ENCODE measurements at places on chromosomes 7 and 10.

- no peak for DNase-seq
Measured at GRCh38 chr7:150733482-150734095, 3.6 kb upstream of the GIMAP5 start.

GRCh38 chr7:44391171-44391570 is 65.8 kb upstream of the CAMK2B start:
- no peak for DNase-seq

GRCh38 chr10:117492504-117492903 is 50.0 kb upstream of the EMX2 start:
- no peak for DNase-seq

- no peak for DNase-seq
Measured at GRCh38 chr7:158646766-158647474, 57.7 kb downstream of the NCAPG2 start.

- DNase-seq = no peak
Measured at GRCh38 chr10:96982149-96982930, 150.2 kb downstream of the LCOR start.

- DNase-seq = no peak
Measured at GRCh38 chr10:81019029-81019890, 481.6 kb downstream of the SH2D4B start.

- DNase-seq = no peak
Measured at GRCh38 chr10:128050121-128050516, 76.1 kb downstream of the MKI67 start.

DNA sequence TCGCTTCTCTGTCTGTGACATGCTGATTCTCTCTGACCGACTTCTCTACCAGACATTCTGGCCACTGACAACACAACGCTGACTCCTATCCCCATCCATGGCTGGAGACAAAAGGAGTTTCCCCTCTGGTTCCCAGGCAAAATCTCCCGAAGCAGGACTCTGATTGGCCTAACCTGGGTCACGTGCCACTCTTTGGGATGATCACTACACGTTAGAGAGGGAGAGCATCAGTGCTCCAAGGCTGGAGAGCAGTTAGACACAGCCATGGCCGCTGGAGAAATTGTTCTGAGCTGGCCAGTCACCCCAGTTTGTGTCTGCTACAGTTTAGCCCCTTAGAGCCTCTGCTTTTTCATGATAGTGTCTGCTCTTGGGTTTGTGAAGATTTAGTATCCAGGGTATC is 38.9 kb downstream of the ADAMTS14 start:
- DNase-seq = no peak

- peak; percentile 74 for DNase-seq
Measured at GRCh38 chr10:87818505-87819288, 671 bp upstream of the ATAD1 start.

DNA sequence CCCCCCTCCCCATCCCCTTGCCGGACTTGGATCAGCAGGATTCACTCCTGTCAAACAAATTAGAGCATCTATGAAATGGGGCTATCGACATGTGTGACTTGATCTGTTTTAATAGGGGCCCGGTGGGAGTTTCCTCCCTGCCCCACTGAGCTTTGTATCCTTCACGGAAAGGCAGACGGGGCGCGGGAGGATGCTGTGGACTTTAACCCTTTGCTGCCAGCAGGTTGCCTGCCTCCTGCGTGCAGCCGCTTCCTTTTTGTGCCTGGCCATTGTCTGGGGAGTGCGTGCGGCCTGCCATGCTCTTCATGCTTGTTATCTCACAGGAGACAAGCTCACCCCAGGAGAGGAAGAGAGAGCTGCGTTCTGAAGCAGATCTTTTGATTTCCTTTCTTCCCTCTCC is 512.8 kb upstream of the GALNT17 start:
- no peak for DNase-seq

DNA sequence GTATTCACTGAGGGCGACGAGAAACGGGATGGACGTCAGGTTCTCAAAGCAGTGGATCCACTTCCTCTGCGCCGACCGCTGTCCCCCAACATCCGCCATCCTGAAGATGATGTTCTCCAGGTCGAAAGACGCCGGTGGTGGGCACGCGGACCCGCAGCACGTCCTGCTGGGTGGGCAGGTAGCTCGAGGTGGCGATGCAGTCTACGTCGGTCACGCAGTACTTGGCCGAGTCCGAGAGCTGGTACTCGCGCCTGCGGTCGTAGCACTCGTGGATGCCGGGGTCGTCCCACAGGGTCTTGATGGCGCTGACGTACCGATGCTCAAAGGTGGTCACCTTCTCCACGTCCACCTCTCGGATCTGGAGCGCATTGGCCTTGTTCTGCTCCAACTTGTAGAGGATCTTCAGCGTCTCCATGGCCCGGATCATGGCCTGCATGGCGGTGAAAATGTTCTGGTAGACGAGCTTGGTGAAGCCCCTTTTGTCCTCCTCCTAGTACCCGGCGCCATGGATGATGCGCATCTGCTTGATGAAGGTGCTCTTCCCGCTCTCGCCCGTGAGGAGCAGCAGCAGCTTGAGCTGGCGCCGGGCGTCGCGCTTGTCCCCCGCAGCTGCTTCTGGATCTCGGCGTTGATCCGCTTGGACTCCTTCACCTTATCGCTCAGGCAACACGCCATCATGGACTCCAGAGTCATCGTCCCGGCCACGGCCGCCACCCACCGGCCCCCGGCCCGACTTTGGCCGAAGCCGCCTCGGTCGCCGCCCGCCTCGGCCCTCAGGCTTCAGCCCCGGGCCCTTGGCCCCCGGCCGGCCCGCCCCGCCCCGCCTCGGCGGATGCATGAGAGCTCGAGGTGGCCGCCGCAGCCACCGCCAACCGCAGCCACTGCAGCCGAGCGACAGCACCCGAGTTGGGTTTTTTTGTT is 122.9 kb upstream of the KCTD7 start:
- DNase-seq = no peak

DNA sequence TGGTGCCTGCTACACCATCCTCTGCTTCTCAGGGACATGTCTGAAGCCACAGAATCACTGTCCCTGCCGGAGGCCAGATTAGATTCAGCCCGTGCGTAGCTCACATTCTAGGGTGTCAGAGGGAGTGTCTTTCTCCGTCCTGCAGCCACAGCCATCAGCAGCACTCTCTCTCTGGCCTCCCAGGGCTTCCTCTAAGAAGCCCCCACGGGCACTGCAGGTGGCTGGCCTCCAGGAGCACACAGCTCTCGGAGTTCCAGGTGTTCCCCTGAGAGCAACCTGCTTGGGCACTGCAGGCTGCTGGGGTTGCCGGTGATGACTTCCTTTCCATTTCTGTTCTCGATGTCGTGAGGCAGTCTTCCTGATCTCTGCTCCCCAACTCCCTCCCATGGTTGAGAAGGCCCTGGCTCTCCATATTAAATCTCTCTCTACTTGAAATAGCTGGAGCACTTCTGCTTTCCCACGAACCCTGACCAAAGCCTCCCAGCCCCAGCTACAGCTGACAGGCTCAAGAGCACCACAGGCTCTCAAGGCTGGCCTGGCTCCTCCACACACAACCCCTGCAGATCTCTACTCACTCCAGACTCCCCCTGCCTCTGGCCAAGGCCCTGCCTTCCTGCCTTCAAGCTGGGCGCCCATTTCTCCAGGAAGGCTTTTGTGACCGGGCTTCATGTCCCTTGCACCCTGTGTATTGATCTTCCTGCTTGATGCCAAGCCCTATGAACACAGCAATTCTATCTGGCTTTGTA is 49.0 kb upstream of the TMEM72 start:
- DNase-seq = no peak

GRCh38 chr7:3267966-3268690 is 32.9 kb upstream of the SDK1 start:
- no peak for DNase-seq

- DNase-seq = no peak
Measured at GRCh38 chr7:75646571-75647102, 92.1 kb downstream of the HIP1 start.

DNA sequence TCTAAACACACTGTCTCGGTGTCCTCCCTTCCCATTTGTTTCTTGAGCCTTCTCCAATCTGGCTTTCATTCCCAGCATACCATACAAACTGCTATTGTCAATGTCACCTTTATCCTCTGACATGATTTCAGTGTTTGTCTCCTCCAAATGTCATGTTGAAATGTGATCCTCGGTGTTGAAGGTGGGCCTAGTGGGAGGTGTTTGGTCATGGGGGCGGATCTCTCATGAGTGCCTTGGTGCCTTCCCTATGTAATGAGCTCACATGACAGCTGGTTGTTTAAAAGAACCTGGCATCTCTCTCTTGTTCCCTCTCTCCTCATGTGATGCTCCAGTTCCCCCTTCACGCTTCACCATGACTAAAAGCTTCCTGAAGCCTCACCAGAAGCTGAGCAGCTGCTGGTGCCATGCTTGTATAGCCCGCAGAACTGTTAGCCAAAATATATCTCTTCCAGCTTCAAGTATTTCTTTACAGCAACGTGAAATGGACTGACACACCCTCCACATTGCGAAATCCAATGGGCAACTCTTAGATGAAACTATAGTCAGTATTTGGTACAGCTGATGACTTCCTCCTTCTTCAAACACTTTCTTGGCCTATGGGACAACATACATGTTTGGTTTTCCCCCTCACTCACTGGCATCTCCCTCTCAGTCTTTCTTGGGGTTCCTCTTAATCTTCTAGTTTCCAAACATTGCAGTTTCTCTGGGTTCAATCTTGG is 27.8 kb downstream of the RNLS start:
- no peak for DNase-seq

DNA sequence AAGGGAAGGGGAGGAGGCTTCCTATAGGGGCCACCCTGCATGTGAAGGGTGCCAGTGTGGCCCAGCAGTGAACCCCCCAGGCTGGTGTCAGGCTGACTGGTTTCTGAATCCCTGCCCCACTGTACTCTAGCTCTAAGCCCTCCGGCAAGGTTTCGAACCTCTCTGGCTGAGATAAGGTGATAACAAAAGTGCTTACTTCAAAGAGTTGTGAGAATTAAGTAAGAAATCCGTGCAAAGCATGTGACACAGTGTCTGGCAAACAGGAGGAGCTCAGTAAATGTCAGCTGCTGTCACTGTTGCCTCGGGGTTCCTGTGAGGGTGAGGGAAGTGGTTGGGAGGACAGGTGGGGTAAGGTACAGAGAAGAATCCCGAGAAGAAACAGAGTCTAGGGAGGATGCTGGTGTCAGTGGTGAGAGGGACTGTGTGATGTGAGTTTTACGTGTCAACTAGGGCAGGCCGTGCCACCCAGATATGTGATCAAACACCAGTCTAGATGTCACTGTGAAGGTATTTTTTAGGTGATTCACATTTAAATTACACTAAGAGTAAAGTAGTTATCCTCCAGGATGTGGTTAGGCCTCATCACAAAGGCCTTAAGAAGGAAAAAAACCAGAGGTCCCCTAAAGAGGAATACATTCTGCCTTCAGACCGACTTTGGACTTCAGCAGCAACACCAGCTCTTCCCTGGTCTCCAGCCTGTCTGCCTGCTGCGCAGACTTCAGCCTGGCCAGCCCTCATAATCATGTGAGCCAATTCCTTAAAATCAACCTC is 64.4 kb downstream of the BPGM start:
- DNase-seq = no peak

DNA sequence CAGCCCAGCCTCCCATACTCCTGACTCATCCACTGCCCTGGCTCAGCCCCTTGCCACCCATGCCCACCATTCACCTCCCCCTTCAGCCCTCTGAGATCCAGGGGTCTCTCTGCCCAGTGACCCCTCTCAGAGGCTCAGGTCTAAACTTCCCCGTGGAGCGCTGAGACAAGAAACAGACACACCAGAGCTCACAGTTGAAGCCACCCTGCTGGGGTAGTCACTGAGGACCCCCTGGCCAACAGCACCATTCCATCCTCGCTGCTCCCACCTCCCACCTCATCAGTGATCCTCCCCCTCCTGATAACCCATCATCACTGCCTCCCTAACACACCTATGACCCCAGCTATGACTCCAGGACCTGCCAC is 100.7 kb downstream of the GRID1 start:
- no peak for DNase-seq

- DNase-seq = no peak
Measured at GRCh38 chr10:124420254-124420653, 1.5 kb upstream of the OAT start.

- no peak for DNase-seq
Measured at GRCh38 chr7:142338633-142339501, 81.0 kb upstream of the PRSS58 start.

GRCh38 chr10:69952069-69952800 is 100.4 kb upstream of the MACROH2A2 start:
- peak; percentile 47 for DNase-seq

DNA sequence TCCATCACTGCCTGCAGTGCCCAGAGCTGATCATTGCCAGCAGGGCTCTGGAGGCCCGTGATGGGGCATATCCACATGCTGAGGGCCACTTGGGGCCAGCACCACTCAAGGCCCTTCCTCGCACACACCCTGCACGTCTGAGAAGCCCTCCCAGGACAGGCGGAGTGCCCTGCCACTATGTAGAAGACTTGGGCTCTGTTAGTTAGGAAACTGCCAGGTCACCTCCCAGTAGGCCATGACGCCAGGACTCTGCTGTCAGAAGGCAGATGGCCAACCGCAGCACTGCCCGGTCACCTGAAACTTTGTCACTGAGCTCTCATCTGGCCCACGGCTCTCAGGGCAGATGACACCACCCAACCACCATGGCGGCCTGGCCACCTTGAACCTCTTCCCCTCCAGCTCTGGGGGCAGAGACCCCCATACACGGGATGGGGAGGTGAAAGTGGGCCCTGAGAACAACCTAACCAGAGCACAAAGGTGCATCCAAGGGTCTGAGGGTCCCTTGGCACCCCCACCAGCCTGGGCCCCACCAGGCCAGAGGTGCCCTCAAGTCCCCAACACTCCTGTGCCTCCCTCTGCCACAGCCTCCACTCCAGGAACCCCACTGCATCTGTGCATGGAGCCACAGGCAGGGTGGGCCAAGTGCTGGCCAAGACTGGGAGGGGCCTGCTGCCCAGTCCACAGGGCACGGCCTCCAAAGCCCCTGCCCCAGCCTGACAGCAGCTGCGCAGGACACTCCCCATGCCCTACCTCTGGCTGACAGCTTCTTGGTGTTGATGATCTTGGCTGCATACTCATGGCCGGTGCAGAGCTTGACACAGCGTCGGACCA is 41.8 kb downstream of the CAMK2B start:
- no peak for DNase-seq

GRCh38 chr7:151961536-151961935 is 5.3 kb downstream of the GALNTL5 start:
- DNase-seq = no peak

- DNase-seq = no peak
Measured at GRCh38 chr10:86182150-86182549, 184.4 kb downstream of the GRID1 start.

- no peak for DNase-seq
Measured at GRCh38 chr7:16028636-16029035, 342.2 kb upstream of the MEOX2 start.

- no peak for DNase-seq
Measured at GRCh38 chr7:101731502-101732084, 85.8 kb upstream of the CUX1 start.

- DNase-seq = no peak
Measured at GRCh38 chr7:32569388-32570289, 74.3 kb downstream of the AVL9 start.
